Thymus (tissue), 14 donors: ENCODE measurements at places on chromosomes 12 and 14.

- no peak for DNase-seq
Measured at GRCh38 chr12:4954621-4955354, 45.1 kb downstream of the KCNA1 start.

DNA sequence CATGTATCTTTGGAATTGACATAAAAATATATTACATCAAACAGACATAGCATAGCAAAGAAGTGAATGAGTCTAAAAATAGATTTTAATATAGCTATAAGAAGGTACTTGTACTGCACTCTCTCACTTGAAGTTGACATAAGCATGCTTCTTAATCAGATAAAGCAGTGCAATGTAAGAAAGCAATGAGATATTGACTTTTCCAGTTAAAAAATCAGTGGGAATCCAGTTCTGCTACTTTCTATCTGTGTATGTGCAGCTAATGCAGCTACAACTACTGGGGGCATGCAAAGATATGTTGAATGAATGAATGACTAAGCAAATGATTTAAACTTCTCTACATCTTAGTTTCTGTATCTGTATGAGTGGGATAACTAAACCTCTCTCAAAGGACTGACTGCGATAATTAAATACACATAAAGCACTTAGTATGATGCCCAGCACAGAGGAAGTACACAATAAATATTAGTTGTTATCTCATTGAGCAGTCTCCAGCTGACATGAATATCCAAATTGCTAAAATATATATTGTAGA is 10.3 kb downstream of the WASHC3 start:
- DNase-seq = no peak

DNA sequence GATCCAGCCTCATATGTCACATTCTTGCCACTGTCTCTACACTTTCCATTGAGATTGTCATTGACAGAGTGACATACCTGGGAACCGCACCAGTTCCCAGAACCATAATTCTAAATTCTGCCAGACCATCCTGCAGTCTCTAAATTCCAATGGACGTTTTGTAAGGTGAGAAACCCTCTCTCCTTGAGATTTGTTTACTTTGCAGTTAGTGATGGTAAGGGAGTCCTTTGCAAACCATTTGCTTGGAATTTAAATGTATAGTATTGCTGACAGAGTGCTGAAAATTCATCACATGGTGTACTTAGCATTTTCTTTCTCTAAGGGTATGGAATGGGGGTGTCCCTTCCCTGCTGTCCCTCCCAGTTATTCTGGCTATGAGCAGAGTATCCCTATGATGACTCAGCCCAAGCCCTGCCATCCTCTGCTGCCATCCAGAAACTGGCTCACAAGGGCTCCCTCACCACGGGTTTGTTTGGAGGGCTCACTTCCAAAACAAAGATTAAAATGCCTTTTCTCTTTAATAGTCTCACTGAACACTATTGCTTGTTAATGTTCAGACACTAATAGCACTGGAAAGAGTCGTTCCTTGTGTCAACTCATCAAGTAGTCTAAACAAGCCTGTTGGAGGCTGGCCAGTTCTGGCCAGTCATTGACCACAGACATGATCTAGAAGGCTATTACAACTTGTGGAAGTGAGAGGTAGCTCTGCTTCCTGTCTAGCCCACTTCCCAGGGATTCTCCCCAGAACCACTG is 129.0 kb upstream of the HMGA2 start:
- no peak for DNase-seq

DNA sequence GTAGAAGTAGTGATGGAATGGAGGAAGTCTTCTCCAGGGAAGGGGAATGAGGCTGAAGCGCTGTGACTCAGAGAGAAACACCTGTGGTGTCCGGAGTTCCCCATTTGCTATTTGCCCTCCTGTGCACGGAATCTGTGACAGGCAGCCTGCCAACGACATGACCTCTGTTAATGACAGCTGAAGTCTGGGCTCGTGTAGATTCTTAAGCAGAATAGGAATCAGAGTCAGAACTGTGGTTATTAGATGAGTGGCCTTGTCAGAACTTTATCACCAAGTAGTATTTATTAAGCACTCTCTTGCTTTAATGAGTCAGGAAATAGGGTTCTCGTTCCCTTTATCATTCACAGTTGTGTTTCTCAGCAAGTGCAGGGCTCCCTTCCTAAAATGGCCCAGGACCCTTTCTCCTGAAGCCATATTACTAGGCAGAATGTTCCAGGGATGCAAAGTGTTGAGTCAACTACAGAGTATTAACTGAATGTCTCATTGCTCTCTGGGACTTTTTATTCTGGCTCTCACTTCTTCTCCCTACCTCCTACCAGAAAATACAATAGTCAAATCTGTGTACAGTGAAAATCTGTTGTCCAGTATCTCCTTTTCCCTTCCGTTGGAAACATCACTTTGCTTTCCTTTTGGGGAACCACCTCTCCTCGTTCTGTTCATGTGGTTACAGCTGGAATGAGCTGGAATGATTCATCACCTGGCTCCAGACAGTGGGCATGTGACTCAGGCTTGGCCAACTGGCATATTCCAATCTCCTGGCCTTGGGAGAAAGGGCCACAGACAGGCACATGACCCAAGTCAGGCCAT is 77.8 kb upstream of the MAX start:
- DNase-seq = no peak

GRCh38 chr14:100056964-100057795 is 8.0 kb upstream of the EVL start:
- no peak for DNase-seq

GRCh38 chr14:93895023-93895604 is 32.0 kb upstream of the FAM181A start:
- DNase-seq = no peak

DNA sequence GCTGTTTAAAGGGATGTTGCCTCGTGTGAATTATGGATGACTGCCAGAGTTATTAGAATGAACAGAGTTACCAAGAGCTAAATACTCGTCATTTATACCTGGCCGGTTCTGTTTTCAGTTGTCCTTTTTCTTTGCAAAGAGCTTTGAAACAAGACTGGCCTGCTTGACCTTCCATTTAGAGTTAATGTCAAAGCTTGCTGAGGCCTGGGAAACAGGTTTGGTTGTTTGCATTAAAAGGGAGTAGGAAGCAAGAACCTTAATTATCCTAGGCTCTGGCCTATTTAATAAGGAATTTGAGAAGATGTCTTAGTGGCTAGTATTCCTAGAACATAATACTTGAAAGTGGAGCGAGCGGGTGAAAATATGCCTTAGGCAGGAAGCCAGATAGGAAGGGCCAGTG is 233.3 kb downstream of the CACNA1C start:
- DNase-seq = no peak

DNA sequence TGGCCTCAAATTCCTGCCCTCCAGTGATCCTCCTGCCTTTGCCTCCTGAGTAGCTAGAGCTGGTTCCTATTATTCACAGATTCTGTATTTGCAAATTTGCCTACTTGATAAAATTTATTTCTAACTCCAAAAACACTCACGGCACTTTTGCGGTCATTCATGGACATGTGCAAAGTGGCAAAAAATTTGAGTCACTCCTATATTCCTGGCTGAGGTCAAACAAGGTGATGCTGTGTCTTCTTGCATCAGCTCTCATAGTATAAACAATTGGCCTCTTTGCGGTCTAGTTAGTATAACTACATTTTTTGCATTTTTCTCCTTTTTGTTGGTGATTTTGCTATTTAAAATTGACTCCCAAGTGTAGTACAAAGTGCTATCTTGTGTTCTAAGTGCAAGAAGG is 24.7 kb downstream of the ATF1 start:
- no peak for DNase-seq

DNA sequence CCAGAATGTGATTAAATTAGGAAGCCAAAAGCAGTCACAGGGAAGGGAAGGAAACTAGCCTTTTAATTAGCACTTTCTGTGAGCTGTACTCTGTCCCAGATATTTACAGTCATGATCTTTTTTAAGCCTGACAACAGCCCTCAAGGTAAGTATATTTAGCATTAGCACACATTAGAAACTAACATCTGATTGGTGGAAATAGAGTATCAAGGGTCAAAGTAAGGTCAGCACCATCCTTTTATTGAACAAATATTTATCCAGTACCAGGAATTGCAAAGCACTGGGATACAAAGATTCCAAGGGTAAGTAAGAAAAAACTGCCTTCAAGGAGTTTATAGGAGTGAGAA is 28.2 kb downstream of the RPGRIP1 start:
- no peak for DNase-seq

- no peak for DNase-seq
Measured at GRCh38 chr12:57090490-57090889, 1.6 kb downstream of the NAB2 start.

- DNase-seq = no peak
Measured at GRCh38 chr12:43964033-43964432, 128.2 kb downstream of the TMEM117 start.

DNA sequence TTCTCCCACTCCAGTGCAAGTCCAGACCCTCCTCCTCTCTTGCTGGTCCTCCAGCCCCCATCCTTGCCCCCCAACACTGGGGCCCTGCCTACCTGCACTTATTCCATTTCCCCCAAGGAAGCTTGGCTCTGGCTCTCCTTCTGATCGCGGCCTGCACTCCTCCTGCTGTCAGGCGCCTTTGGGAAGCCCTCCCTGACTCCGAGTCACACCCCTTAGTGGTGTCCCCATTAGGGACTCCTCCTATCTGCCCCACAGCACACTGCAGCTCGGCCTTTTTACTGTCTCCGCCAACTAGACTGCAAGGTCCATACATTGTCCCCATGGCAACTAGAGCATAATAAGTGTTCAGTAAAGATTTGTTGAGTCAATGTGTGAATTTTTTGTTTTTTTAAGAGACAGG is 32.9 kb downstream of the FIGNL2 start:
- no peak for DNase-seq

GRCh38 chr12:54287261-54288157 is 7.0 kb downstream of the HNRNPA1 start:
- no peak for DNase-seq

GRCh38 chr14:89639687-89640086 is 222.7 kb upstream of the FOXN3 start:
- no peak for DNase-seq

GRCh38 chr14:80275208-80275850 is 64.0 kb upstream of the DIO2 start:
- no peak for DNase-seq

DNA sequence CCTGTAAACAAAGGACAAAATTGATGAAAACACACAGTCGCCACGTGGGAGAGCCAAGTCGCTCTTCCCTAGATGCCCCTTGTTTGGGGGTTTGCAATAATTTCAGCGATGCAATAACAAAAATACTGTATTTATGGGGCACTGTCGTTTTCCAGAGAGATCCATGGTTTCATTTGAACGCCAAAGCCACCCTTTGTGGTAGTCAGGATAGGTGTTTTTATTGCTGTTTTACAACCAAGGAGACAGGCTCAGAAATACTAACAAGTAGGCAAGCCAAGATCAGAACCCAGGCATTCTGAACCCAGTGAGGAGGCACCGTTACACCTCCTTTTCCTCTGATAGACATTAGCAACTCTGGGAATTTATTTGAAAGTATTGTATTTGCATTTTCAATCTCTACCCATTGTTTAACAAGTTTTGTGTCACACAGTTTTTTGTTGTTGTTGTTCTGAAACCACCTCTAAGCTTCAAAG is 831 bp upstream of the BTBD7 start:
- no peak for DNase-seq

DNA sequence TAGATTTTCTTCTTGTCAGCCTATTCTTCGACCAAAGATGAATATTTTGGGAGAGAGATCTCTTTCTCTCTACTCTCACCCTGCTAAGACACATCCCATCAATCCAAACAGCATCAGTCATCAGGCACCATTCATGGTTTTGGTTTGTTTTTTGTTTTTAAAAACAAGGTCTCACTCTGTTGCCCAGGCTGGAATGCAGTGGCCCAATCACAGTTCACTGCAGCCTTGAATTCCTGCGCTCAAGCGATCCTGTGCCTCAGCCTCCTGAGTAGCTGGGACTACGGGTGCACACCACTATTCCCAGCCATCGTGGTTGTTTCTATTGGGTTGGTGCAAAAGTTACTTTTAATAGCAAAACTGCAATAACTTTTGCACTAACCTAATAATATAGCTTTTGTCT is 14.4 kb upstream of the ITPR2 start:
- no peak for DNase-seq

DNA sequence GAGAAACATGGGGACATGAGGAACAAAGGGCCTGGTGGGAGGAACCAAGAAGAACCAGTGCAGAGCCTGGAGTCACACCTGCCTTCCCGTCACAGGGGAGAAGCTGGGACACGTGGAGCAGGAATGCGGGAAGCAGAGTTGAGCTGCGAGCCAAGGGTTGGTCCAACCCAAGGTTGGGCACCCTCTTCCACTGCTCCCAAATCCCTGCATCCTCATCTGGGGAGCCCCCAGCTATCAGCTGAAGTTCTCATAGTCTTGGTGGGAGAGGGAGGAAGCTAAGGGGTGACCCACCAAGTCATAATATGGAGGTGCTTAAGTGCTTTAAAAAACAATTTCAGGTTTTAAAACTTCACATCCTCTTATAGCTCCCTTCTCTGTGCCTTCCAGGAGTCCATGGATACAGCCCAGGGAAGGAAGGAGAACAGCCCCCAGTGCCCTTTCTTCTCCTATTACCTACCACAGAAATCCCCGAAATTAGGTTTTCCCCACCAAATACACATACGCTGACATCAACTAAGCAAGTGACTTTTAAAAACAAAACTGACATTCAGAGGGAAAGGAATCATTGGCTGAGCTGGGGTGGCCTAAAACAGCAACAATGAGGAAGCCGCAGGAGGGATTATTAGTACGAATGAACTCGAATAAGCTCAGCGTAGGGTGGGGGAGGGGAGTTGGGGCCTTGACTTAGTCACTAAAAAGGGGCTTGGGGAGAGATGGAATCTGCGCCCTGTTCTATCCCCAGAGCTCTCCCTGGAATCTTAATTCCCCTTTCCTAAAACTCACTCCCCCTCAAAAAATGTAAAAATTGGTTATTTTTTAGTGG is 4.5 kb downstream of the MYL6 start:
- no peak for DNase-seq

- DNase-seq = no peak
Measured at GRCh38 chr12:68042212-68042699, 53.0 kb downstream of the IFNG-AS1 start.

- no peak for DNase-seq
Measured at GRCh38 chr12:15918066-15918465, 6.9 kb downstream of the DERA start.

DNA sequence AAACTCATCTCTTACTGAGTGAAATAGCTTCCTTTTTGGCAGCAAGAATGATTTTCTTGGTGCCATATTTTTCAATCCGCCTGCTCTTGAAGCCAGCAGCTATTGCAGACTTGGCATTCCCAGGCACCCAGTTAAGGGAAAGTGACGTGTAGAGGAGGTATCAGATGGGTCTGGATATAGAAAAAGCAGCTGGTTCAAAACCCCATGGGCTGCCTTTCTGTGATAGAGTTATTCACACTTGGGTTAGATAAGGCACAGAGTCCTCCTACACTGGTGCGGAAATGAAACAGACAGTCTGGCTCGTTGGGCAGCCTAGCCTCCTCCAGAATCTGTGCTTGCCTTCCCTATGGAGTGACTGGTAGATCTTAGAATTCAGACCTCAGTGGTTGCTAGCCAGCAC is 62.2 kb downstream of the PTPN11 start:
- no peak for DNase-seq

GRCh38 chr12:69350777-69351176 is 2.6 kb downstream of the LYZ start:
- no peak for DNase-seq
